Activated CD4-positive, alpha-beta memory T cell treated with anti-CD3 and anti-CD28 coated beads for 36 hours (primary cell): ENCODE measurements at places on chromosomes 7 and 10. TPM values are rescaled to one million over a fixed set of nuclear protein-coding genes. Genes with fewer than 3 reads are reported as not detected.

The BET1 gene
- total RNA-seq: 20.5 TPM

DNA sequence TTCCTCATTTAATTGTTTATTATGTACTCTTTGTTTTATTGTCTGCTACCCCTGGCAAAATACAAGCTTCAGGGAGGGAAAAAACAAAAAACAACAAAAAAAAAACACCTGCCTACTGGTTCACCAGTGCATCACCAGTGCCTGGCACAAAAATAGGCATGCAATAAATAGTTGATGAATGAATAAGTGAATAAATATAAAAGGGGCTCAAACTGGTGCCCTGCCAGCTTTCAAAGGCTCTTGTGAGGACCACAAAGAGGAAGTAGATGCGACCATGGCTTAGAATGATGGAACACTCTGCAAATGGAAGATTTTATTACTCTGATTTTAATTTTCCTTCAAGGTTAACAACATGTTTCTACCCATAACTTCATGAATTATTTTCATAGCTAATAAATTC lies 213.0 kb upstream of the INHBA start:
- H3K4me1 ChIP-seq: no peaks in the 10 kb centered on the region
- H3K36me3 ChIP-seq: no peaks in the 10 kb centered on the region
- no peak for DNase-seq
- H3K27me3 ChIP-seq: peaks cover 6% of the 10 kb centered on the region
- H3K27ac ChIP-seq: no peak overlapping the region

DNA sequence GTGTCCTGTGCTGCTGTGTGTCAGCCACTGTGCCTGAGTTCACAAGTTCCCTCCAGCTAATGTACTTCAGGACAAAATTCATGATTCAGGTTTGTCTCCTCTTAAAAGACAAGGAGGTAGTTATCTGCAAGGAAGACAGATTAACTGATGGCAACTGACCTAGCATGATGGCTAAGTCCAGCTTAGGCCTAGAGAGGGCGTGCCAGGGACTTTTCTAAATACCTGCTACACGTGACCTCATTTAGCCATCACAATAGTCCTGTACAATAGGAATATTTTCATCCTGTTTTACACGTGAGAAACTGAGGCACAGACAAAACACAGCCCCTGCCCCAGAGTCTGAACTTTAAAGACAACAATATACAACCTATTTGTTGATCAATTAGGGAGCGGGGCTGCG lies 275.7 kb downstream of the XPNPEP1 start:
- no peak overlapping the region for H3K4me3 ChIP-seq
- H3K27ac ChIP-seq: no peak overlapping the region
- H3K27me3 ChIP-seq: no peaks in the 10 kb centered on the region
- DNase-seq: no peak
- H3K4me1 ChIP-seq: no peaks in the 10 kb centered on the region
- no peaks in the 10 kb centered on the region for H3K36me3 ChIP-seq

DNA sequence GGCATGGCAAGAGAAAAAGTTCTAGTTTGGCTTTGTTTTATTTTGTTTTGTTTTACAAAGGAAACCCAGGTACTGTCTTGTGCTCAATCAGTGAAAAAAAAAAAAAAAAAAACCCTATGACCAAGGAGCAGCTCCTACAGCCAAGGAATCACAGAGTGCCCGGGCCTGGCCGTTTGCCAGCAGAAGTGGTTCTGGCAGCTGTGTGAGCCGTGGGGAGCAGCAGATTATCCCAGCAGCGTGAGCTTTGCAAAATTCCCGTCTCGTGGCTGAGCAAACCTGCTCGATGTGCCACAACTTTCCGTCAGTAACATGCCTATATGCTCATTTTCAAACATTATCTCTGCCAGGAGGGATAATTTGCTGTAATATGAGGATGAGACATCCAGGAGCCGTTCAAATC lies 293.7 kb downstream of the POU6F2 start:
- no peaks in the 10 kb centered on the region for H3K27me3 ChIP-seq
- no peak for DNase-seq

DNA sequence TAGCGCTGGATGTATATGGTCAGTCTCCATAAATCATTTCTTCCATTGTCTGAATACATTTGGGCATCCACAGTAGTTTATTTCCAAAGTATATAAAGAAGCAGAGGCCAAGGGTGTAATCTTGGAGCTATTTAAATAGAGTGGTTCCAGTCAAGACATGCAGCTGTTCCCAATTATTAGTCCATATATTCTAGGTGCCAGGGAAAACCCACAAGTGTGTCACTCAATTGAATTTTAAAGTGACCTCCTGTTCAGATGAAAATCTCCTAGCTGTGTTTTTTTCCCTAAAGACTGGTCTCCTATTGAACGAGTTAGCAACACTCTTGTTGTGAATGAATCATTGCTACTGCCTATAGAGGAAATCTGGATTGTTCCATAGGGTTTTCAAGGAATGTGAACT lies 260.2 kb upstream of the BMPER start:
- no peaks in the 10 kb centered on the region for H3K27me3 ChIP-seq
- DNase-seq: no peak
- H3K4me3 ChIP-seq: no peak overlapping the region
- H3K4me1 ChIP-seq: no peaks in the 10 kb centered on the region
- H3K36me3 ChIP-seq: peaks cover 6% of the 10 kb centered on the region
- no peak overlapping the region for H3K27ac ChIP-seq
